ENCODE measurements at places on chromosomes 16 and 17. TPM values are rescaled to one million over a fixed set of nuclear protein-coding genes. Genes with fewer than 3 reads are reported as not detected.

ATP2A1 gene
- total RNA-seq: 2.7 TPM

NGFR gene
- not detected for total RNA-seq

GPR142 gene
- total RNA-seq: not detected

ENPP7 gene
- not detected for total RNA-seq

BCL6B gene
- total RNA-seq: 0.40 TPM

HOXB4 gene
- total RNA-seq: 3.3 TPM

SCGB1C2 gene
- total RNA-seq: not detected

PRCD gene
- not detected for total RNA-seq

ADAD2 gene
- total RNA-seq: not detected

KCNJ2 gene
- not detected for total RNA-seq

GLP2R gene
- not detected for total RNA-seq

VASN gene
- total RNA-seq: not detected

KRTAP2-3 gene
- total RNA-seq: not detected

CACNA1G gene
- total RNA-seq: not detected
